ENCODE measurements at places on chromosomes 5 and 9.

DNA sequence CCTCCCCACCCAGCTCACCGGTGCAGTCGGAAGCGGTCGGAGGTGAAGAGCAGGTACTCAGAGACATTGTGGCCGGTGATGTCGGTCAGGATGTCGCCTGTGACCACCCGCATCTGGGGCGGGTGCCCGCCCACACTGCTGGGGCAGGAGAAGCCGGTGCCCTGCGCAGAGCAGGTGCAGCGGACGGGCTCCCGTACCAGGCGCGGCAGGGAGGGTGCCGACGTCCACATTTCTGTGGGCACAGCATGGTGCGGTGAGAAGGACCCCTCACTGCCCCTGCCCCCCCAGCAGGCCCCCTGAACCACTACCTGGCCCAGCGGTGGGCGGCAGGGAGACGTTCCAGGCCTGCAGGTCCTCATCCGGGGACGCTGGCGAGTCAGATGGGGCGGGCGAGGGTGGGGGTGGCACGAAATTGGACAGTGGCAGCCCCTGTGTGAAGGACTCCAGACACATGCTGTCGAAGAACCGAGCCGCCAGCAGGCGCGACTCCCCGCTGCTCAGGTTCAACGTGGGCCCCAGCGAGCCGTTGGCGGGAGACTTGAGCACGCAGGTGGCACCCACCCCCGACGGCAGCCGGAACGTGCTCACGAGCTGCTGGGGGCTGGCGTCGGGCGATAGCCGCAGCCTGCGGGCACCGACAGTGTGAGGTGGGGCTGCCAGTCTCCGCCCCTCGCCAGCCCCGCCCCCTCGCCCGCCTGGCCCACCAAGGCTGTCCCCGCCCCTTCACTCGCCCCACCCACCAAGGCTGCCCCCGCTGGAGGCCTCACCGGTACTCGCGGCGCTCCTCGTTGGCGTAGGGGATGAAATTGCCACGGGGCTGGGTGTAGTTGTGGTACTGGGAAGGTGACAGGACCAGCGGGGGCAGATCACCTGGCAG is 15.1 kb downstream of the ABCA2 start:
- no peak for DNase-seq

DNA sequence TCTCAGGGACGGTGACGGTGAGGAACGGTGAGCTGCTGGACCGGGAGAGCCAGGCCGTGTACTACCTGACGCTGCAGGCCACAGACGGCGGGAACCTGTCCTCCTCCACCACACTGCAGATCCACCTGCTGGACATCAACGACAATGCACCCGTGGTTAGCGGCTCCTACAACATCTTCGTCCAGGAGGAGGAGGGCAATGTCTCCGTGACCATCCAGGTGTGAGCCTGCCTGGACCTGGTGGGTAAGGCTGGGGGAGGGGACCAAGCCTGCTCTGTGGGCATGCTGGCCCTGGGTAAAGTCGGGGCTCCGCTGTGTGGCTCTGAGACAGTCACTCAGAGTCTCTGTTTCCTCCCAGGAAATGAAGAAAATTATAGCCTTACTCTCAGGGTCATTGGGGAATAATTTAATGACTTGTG is 29.3 kb downstream of the CDHR2 start:
- DNase-seq, result peak; percentile 14

GRCh38 chr9:91800473-91801030 is 149.5 kb downstream of the ROR2 start:
- DNase-seq, result no peak

DNA sequence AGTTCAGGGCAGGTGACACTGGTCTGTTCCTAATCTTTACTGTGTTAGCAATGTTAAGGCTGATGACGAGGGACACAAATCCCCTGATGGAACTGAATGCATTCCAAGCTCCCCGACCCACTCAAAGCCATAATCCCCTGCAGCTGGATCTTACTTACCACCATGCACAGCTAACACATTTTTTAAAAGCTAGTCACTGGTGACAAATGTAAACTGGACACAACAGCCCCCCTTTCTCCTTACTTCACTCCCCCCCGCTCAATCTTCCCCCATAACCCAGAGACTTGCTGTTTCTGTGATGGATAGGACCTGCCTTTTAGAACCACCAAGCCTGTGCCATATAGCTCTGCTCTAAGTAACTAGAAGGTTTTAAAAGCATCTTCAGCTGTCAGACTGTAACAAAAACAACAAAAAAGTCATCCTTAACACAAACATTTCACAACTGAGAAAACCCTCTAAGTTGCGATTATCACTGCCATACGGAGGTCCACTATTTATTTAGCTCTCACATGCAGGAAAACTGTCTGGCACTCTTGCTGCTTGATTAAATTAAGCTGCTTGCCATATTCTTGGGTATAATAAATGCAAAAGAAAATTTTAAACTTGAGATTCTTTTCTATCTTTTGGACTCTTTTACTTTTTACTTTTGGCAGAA is 44.4 kb downstream of the BNC2 start:
- DNase-seq, result no peak

GRCh38 chr5:9382522-9382921 is 163.4 kb downstream of the SEMA5A start:
- no peak for DNase-seq

- no peak for DNase-seq
These were observed 159.1 kb downstream of the ROR2 start for GRCh38 chr9:91790917-91791316.

- DNase-seq, result no peak
These were observed 196.9 kb downstream of the DMRTA1 start for GRCh38 chr9:22643541-22643940.

GRCh38 chr9:90112788-90113187 is 508.0 kb downstream of the GADD45G start:
- no peak for DNase-seq

DNA sequence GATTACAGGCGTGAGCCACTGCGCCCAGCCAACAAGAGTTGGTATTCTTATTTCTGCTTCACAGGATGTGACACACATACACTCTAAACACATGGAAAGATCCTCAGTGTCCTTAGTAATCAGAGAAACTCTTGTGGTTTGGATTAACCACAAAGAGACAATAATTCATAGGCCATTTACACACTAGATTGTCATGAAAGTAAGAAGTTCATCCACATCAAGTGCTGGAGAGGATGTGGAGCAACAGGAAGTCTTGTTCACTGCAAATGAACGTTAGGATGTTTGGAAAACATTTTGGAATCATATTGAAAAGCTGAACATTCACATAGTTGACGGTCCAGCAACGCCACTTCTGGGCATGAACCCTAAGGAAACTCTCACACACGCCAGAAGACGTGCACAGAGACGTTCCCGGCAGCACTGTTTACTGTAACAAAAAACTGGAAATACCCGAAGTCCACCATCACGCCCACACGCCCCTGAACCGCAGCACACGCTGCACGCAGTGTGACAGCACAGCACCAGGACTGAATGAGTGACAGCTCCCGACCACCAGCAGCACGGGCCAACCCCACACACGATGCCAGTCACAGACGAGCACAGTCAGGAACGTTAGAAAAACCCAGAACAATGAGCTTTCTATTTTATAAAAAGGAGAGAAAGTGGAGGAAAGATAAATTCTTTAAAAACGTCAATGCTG is 87.6 kb downstream of the COL23A1 start:
- no peak for DNase-seq

DNA sequence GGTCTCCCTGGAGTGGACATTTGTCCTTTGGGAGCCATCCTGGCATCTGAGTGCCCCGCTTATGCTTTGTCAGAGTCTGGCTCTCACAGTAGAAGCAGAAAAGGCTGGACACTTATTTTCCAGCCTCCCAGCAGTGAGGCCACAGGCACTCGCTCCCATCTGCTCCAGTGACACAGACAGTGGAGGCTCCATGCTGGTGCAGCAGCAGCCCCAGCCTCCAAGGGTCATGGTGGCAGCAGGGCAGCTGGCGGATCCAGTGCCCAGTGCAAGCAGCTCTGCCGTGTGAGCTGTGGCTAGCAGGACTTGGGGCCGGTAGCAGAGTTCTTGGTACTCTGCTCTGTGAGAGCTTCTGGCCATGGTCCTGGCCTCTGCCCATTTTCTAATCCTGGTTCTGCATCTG is 157.3 kb upstream of the ALDH1B1 start:
- no peak for DNase-seq

DNA sequence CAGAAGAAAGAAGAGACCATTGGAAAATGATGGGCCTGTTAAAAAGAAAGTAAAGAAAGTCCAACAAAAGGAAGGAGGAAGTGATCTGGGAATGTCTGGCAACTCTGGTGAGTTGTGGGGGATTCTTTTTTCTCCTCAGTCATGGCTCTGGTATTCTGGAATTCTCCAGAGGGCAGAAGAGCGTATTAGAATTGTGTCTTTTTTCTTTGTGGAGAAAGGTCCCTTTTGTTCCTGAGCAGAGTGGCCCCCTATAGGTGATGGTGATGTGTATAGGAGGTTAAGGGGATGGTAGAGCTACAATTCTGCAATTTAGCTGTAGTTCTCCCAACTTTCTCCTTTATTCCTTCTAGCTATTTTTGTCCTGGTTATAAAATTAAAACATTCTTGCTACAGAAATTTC is 1.6 kb upstream of the DHFR start:
- no peak for DNase-seq

DNA sequence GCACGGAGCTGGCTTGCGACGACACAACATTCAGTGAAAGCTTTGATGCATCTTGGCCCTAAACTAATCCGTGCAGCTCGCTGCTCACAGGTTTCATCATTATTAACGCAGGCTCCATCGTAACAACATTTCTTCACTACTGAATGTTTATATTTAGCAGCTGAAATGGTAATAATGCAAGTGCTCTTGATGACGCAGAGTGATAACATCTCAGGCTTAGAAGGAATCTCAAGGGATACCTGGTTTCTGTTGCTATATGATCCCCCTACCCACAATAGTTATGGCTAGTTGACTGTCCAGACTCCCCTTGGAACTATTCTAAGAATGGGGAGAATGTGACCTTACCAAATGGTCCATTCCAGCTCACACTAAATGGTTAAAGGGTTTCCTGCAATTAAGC is 36.2 kb downstream of the C5 start:
- DNase-seq, result no peak

GRCh38 chr9:96646081-96646991 is 8.8 kb downstream of the PRXL2C start:
- DNase-seq, result no peak

- DNase-seq, result no peak
These were observed 16.7 kb upstream of the MED10 start for GRCh38 chr5:6395102-6395445.

DNA sequence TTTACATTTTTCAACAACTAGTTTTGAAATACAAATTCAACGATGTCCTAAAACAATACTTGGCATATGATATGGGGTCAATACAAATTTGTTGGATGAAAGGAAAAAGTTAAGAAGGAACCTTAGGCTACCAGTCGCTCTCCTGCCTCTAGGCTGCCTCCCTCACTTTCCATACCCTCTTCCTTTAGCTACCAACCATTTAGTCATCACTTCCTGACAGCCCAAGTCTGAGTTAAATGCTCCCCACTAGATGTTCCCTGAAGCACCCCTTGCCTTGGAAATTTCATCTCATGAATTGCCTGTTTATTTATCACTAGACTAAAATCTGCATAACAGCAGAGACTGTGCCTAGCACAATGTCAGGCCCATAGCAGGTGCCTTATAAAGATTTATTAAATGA is 2.7 kb upstream of the LARS1 start:
- no peak for DNase-seq

GRCh38 chr5:123422433-123423277 is 548 bp downstream of the CEP120 start:
- DNase-seq, result no peak

DNA sequence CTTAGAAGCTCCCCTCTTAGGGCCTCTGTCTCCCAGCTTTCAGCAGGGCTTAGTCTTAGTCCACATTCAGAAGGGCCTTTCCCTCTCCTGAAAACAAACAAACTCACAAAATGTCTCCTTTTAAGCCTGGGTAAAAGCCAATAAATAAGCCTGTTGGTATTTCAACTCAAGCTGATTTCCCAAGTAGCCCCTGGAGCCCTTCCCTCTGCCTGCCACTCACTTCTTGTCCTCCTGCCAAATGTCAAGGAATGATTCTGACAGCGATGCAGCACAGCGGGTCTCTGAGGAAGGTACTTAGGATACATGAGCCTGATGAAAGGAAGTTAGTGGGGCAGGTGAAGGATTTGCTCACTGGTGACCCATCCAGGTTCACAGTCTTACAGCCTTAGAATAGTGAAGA is 210.5 kb downstream of the PJA2 start:
- DNase-seq, result no peak

DNA sequence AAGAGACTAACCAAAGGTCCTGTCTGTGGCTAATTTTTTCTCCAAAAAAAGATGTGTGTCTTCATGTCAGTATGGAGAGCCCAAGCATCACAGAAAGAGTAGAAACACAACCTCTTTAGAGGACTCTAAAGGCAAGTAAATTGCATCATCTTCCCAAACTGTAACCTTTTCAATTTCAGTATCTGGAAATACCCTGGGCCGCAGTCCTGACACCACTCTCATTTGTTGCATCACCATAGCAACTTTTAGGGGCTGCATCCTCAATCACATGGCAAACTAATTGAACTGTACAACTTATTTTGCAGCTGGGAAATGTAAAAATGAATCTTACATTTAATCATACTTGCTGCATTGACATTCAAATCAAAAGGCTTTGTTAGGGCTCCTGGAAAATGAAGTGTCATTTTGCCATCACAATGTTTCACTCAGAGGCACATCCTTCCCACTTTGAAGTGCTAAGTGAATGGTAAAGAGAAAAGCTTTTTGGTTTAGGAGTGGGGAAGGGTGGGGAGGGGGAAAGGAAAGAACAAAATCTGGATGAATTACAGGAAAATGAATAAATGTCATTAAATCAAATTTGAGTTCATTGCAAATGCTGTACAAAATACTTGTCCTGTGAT is 60.6 kb upstream of the GRIA1 start:
- DNase-seq, result no peak

Data from stimulated activated CD8-positive, alpha-beta memory T cell treated with anti-CD3 and anti-CD28 coated beads, Interleukin-7, amount 100 ng/mL, for 24 hours (primary cell).